Skeletal muscle cell (primary cell): ENCODE measurements at places on chromosomes 1 and 21.

DNA sequence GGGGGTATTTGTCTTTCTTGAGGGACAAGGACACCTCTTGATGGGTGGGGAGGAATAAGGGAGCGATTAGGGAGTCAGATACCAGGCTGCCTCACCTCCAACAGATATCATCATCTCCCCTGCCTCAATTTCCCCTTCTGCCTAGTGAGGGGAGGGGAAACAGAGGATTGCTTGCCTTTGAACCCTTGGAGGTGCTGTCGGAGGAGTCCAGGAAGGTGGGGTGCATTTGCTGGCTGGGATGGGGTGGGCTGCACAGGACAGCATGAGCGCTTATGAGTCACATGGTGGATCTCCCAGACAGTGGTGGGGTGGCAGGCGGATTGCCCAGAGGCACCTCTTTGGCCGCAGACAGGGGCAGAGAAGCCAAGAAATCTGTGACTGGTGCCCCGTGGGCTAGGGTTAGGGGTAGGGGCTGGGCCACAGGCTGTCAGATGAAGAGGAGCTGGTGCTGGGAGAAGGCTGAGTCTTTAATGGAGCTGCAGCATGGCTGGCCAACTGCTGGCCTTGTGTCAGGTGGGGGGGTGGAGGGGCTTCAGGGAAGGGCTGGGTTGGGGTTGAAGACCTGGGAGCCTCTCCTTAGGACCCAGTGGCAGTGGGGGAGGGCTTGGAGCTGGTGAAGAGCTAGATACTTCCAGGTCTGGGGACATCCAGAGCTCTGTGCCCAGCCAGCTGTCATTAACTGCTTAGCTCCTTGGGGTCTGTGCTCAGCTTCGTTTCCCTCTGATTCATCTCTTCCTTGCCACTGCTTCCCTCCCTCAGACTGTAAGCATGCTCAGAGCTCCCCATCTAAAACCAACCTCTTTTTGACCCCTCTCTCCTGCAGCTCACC, 7.0 kb upstream of the ADORA1 start:
- no peak for DNase-seq

GRCh38 chr1:43573066-43573800, 42.5 kb downstream of the PTPRF start:
- DNase-seq: no peak

- no peak for DNase-seq
Observed at GRCh38 chr1:3536420-3537195, 74.7 kb downstream of the MEGF6 start.

DNA sequence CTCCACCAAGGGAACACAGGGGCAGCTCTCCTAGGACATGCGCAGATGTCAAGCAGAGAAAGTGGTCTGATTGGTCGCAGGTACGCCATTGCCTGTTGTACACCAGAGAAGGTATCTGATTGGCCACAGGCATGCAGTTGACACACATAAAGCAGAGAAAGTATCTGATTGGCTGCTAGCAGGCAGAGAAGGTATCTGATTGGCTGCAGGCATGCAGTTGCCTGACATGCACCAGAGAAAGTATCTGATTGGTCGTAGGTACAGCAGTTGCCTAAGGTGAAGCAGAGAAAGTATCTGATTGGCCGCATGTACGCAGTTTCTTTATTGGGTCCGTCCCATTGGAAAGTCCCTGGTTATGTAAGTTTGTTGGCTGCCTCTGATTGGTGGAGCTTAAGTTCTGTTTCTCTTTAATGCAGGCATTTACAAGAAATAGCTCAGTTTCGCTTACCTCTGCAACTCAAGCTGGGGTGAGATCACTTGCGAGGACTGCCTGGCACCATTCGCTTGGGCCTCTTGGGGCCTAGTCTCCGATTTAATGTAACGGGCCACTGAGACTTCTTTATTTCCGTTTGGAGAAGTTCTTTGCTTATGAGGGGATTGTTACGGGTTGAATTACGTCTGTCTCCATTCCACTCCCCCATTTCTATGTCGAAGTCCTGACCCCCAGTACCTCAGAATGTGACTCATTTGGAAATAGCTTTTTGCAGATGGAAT, 74.2 kb downstream of the SIK1 start:
- no peak for DNase-seq

DNA sequence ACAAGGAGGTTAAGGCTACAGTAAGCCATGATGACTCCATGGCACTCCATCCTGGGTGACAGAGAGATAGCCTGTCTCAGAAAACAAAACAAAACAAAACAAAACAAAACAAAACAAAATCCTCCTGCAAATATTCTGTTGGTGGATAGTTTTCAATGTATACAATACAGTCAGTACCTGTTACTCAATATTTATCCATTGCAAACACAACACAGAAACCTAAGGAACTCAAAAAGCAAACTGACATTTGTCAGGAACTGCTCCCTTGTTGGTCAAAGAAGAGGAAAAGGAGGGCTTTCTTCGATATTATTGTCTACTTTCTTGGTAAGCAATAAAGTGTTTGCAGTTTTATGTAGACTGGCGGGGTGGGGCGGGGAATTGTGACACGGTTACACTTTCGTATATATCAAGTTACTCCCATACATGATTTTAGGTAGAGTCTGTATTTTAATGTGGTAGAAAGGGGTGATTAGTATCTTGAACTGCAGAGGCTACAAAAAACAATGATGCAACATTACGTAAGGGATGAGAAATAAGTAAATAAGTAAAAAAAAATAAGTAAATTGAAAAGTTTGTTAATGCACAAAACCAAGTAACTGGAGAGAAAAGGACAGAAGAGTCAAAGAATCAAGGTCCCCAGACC, 31.8 kb downstream of the APP start:
- DNase-seq: no peak

- DNase-seq: no peak
Observed at GRCh38 chr1:25772692-25773245, 27.2 kb upstream of the SELENON start.

DNA sequence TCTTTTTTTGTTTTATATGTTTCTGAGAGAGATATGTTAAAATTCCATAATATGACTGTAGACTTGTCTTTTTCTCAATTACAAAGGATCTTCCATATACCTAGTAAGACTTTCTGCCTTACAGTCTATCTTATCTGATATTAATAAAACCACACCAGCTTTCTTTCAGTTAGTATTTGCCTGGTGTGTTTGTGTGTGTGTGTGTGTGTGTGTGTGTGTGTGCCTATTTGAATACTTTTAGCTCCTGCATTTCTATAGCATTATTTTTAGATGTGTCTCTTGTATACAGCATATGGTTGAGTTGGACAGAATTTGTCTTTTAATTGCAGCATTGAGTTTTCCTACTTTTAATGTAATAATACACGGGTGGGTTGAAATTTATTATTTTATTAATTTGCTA, 27.5 kb downstream of the ST6GALNAC3 start:
- no peak for DNase-seq

DNA sequence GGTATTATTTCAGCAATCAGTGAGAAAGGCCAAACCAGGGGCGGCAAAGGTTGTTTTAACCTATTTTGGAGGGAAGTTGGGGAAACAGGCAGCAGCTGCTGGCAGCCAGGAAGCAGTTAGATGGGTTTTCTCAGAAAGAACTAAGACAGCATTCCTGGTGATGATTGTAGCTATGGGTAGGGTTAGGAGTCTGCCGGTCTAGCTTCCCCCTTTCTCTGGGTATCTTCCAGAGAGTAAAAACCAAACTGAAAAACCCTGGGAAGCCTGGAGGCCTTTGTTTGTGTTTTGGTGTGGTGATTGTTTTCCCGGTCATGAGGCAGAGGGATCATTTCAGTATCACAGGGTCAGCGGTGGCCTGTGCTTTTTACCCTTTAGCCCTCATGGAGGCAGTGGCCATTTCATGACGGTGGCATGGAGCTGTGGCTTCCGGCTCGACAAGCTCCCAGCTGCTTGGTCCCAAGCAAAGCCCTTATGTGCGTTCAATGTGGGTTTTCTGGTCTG, 19.5 kb upstream of the TNFRSF1B start:
- no peak for DNase-seq

GRCh38 chr1:27787895-27788294, 14.9 kb downstream of the STX12 start:
- DNase-seq: peak; percentile 28

GRCh38 chr1:182249201-182249676, 142.4 kb downstream of the GLUL start:
- no peak for DNase-seq

- peak; percentile 99 for DNase-seq
Observed at GRCh38 chr1:24018611-24019580, 38.8 kb upstream of the SRSF10 start.

GRCh38 chr1:45356186-45356585, 15.9 kb upstream of the MUTYH start:
- no peak for DNase-seq

GRCh38 chr1:207407655-207408260, 46.4 kb upstream of the CR2 start:
- peak; percentile 43 for DNase-seq

DNA sequence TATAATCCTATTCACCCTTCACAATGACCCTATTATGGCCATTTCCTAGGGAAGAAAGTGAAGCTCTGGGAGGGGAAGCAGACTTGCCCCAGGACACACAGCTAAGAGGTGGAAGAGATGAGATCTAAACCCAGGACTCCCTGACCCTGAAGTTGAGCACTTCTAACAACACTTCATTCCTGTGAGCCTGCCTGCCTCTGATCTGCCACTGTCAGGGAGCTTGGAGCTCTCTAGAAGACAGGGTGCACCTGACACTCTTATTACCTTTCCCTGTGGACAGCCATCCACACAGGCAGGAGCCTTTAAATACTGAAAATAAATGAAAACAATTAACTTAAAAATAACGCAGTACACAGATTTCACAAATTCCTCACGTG, 599 bp downstream of the MKNK1 start:
- no peak for DNase-seq

DNA sequence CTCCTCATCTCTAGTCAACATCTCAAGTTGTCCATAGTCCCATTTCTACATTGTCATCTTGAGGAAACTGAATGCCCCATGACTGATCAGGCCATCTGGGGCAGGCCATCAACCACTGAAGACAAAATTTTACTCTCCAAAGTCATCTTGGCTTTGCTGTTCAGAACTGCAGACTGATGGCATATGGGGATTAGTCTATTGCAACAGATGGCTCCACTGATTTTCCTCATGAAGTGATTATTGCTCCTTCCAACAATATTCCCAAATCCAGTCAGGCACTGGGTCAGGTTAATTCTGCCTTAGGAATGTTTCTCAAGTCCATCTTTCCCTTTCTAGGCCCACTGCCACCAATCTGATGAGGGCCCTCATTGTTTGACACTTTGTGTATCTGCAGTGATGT, 101.7 kb downstream of the ESRRG start:
- DNase-seq: no peak

GRCh38 chr1:220966881-220967611, 87.8 kb downstream of the HLX start:
- no peak for DNase-seq

- DNase-seq: peak; percentile 82
Observed at GRCh38 chr1:201191653-201192260, 1.1 kb downstream of the IGFN1 start.

DNA sequence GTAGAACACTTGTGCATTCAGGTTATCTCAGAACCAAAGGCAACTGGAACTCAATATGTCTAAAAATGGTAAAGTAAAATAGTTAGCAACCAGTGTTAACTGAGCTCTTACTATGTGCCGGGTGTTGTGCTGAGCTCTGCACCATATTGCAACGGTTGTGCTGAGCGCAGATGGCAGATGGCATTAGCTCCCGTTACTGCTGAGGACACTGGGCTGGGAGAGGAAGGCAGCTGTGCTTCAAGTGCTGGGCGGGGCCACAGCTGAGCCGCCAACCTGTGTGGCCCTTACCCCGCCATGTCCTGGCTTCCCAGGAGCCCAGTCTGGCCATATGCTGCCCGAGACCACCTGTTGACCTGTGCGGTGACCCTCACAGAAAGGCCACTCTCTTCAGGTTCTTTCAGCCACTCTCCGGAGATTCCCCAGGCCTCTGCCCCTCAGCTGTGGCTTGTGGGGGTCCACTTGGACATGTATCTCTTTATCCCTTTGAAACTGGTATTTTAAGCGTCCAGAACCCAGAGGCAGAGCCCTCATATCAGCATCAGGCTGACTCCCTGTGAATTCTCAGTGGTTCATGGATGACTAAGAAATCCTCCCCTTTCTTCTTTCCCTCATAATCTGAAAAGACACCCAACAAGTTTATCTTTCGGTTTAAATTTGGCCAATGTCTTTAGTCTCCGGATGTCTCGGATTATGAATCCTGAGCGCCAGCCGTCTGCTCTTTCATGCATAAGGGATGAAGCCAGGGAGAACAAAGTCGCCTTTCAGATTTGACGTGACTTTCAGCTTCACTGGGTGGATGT, 26.4 kb downstream of the LDLRAP1 start:
- DNase-seq: no peak

DNA sequence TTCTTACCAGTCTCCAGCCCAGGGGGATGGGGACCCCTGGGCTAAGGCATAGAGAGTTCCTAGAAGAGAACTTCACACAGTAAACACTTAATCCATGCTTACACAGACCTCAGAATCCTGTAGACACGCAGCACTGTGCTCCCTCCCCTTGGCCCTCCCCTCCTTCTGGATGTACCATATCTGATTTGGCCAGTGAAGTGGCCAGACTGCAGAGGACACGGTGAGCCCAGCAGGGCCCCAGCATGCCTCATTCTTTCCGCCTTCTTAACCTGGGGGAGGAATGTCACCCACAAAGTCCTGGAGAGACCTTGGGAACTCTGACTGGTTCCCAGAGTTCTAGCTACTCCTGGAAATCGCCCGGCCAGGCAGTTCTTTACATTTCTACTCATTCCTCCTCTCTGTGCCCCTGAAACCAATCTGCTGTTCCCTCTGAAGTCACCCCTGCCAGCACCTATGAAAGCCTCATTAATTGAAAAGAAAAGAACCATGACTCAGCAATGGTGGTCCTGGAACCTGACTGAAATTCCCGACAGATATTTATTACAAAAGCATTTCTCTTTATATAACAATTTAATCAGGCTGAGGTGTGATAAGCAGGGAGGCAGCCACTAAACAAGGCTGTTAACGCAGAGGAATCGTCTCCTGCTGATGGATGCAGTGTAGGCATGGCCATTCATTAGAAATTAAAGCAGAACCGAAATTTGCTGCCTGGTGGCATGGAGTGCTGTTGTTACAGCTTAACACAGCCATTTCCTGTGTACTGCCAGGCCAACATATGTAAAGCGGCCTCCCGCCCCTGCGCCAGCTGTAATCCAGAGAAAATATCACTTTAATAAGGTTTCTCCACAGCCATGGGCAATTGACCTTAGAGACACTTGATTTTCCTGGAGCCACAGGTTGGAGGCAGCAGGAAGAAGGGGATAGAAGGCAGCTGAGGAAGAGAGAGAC, 74.6 kb upstream of the KCND3 start:
- DNase-seq: no peak

- no peak for DNase-seq
Observed at GRCh38 chr1:246825557-246826175, 101.5 kb downstream of the SCCPDH start.
